ENCODE measurements at places on chromosomes 4 and X.

DNA sequence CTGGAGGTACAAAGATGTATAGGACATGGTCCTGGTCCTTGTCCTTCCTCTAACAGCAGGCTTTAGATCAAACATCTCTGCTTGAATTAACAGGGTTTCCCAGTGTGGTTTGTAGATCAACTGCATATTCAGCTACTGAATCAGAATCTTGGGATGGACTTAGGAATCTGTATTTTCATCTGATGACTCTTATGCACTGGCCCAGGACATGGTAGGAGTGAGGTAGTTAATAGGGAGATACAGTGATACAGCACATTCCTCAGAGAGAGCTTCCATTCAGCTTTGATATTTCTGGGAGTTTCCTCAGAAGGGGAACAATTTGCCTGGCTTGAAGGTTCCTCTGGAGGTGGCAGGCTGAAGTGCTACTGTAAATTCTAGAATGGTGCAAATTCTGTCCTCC lies 203.1 kb downstream of the LARP7 start:
- no peak for DNase-seq

DNA sequence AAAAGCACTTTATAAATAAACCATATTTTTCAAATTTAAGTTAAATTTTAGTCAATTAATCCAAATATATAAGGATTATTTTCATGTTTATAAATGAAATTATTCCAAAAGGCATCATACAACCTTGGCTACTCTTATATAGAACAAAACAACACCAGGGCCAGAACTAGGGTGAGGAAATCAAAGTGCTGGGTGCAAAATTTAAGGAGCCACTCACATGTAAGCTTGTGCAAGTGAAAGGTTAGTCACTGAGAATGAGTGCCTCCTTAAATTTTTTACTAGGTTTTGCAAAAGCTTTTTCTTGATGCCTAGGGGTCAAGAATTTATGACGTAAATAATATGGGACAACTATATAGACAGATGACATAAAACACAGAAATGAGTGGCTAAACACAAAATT lies 83.4 kb upstream of the COX18 start:
- DNase-seq = no peak

GRCh38 chrX:86322913-86323312 lies 174.7 kb downstream of the DACH2 start:
- no peak for DNase-seq

DNA sequence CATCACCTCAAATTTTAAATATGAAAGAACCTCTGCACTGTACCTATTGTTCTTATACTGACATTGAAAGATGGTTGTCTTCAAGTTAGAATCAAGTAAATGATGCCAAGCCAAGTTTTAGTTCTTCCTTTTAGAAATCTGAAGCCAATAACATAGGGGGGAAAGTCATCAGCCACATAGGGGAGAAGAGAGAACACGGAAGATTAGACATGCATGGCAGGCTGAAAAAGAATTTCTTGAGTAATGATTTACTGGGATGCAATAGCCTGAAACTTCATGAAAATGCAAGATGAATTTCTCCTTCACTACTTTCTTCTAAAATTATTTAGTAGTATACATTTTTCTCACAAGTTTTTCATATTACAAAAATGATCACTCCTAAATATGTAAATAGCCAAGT lies 13.6 kb upstream of the EPGN start:
- no peak for DNase-seq

DNA sequence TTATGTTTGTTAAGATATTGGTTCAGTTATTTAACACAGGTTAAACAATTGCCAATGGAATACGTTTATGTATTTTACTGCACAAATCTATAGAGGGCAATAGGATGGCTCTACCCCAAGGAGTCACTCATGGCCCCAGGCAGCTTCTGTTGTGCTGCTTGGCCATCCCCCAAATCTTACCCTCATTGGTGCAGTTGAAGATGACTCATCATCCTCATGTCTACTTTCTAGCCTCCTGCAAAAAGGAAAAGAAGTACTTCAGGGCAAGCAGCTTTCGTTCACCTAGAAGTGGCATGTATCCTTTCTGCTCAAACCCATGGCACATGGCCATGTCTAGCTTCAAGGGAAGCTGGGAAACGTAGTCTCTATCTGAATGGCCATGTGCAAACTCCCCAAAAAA lies 14.2 kb downstream of the PHOX2B start:
- no peak for DNase-seq

DNA sequence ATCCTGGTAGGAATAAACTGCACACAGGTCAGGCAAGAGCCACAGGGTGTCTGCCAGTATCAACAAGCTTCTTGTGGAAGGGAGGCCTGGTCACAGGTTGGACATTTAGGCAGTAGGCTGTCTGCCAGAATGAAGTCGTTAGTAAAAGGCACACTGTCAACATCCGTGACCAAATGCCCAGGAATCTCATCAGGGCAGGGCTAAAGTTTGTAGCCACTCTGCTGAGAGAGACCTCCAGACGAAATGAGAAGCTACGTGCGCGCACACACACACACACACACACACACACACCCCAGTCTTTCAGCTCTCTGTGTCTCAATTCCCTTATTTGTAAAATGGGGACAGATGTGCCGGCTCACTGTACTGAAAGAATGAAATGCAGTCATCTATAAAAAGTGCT lies 408.7 kb upstream of the ZFP42 start:
- no peak for DNase-seq

- no peak for DNase-seq
Measured at GRCh38 chr4:161894014-161894413, 269.8 kb downstream of the FSTL5 start.

- DNase-seq = no peak
Measured at GRCh38 chr4:83629945-83630721, 94.2 kb downstream of the GPAT3 start.

DNA sequence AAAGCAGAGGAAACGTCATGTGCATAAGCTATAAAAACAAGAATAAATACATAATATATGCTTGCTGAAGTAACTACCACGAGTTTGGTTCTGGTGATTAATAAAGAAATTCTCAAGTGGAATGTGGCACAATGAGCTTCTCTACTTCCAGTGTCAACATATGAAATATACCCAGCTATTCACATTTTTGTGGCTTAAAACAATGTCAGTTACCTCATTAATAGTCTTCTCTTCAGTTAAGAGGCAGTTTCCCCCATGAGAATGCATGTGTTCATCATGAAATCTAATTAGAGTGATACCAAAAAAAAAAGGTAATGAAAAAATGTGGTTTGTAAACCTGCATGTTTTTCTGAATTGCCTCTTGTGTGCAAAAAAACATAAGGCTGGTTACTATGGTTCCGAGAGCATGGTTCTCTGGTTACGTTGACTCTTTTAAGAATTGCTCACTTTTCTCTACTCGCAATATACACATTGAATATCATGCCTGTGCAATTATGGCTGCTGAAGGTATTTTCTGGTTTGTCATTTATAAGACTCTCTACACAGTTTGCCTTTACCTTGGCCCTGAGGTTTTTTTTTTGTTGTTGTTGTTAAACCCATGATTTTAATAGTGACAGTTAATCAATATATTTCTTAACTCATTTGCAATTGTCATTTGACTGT lies 108.2 kb downstream of the PCDH7 start:
- no peak for DNase-seq

DNA sequence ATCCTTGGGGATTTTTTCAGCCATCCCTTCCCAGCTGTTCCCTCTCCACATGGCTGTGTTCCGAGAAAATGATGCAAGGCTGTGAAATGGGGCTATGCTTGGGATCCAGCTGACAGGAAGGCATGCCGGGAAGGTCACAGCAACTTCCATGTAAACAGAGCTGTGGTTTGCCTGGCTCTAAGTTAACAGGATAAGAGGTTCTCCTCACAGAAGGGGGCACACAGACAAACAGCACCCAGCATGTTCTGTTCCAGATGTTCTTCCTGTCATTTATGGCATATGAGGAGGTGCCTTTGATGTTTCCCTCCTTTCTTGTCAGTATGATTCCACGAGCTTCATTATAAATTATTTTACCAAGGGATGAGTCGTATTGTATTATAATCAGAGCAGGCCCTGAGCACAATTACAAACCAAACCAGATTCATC lies 220.7 kb downstream of the ANTXR2 start:
- no peak for DNase-seq

- no peak for DNase-seq
Measured at GRCh38 chrX:132694382-132694781, 205.5 kb upstream of the MBNL3 start.

DNA sequence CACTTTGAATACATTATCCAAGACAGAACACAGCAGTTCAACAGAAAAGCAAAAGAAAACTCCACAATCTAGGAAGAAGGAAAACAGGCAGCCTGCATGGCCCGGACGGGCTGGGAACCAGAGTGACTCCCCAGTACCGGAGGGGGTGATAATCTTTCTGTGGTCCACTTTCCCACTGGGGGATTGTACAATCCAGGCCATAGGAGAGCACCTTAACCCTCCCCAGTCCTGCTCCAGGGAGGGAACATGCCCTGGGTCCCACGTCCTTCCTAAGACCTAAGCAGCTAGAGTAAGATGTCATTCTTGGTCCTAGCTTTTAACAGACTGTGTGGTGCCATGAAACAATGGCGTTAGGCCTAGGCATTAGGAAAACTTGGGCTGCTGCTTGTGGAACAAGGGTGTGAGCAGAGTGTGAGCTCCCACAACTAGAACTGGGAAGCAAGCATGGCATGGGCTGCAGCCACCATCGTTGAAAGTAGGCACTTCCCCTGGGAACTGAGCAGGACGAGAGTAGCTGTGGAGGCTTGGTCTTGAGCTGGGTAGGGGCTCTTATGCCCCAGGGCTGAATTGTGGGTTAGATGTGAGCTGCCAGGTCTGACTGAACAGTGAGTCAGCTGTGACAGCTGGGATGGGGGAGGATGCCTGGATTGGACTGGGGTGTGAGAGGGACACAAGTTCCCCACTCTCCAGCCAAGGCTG lies 42.4 kb downstream of the NAT8L start:
- DNase-seq = no peak

GRCh38 chr4:35102066-35102465 lies 1142.2 kb downstream of the ARAP2 start:
- DNase-seq = no peak

DNA sequence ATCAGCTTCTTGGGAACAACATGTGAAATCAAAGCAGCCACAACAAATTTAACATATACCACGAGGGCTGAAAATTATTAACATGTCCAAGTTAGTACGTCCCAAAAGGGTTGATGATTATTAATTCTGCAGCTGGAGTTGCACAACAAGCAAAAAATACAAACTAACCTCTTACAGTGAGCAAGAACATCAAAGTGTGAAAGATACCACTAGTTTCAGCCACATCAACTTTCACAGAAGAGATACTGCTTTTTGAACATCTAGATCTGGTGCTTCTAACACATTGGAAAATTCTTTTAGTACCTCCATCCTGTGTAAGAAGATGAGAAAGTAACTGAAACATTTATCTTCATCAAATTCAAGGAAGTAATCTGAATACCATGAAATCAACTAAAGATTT lies 334.1 kb downstream of the PCDH7 start:
- DNase-seq = no peak

- no peak for DNase-seq
Measured at GRCh38 chr4:105147016-105147552, 408 bp downstream of the TET2 start.

DNA sequence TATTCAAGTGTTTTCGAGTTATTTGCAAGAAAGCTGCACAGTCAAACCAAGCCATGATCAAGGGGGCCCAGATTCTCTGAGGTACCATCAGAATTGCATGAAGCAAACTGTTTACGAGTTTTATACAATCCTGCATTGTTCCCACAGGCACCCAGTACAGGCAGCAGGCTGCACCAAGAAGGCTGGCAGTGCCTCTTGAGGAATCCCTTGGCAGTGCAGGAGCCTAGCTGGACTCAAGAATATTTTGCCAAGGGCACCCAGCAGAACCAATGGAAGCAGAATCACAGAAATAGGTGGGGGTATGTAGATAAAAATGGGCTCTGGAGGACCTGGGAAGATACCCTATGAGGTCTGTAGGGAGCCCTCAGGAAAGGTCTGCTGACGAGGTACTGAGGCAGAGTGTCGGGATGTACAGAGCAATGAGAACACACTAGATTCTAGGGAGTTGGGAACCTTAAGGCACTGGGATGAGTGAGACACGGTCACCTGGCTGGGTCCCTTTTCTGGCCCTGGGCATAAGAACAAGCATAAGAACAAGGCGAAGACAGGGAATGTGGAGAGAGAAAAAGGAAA lies 2.5 kb upstream of the PLP1 start:
- no peak for DNase-seq

DNA sequence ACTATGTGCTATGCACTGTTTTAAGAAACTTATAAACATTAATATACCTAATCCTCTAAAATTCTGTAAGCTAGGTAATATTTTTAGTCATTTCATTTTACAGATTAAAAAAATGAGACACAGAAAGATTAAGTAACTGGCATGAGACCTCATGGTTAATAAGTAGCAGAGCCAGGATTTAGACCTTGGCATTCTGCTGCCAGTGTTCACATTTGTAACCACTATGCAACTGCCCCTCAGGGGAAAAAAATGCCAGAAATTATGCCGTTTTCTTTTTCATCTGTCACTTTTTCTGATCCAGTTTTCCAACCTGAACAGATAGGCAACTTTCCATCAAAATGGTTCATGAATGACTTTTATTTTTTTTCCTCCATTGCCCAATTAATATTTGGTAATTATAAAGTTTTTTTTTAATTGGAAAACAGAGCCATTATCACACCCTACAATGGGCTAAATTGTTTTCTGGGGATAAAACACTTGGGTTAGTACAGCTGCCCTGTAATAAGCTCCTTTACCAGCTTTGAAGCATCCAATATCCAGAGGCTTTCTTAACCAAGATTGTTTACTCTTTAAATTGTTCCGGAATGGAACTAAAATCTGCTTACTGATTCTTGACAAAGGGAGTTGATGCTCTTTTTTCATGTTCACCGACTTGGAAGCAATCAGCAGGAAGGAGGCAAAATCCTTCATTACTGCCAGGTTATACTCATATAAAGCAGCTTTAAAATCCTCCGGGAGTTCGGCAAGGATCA lies 56.4 kb upstream of the DDX60 start:
- DNase-seq = no peak

GRCh38 chrX:28787206-28787605 lies 200.0 kb downstream of the IL1RAPL1 start:
- no peak for DNase-seq

DNA sequence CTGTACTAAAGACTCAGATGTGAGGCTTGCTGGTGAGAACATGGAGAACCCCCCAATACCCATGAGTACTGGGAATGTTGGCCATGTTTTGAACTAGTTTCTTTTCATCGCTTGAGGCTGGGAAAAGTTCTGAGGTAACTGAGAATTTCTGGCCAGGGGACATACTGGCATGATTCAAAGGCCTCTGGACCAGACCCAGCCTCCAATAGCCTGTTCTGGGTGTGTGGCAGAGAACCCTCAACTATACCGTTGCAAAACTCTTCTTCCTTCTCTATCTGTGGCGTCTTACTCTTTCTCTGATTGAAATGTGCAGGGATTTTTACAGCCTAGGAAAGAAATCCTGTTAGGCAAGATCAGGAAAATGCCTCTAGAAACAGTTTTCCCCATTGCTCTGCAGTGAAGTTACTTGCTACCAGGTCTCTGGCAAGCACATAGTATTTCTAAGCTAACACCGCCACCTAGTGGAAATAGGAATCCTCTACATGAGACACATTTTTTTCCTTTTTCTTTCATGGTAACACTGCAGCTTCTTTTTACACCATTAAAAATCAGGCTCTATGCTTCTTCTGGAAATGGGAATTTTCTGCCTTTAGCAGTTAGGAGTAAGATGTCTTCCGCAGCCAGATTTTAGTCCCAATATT lies 170.7 kb upstream of the ZCCHC13 start:
- no peak for DNase-seq
